T47D (cell line): ENCODE measurements at places on chromosomes 6 and 20.

- DNase-seq, result no peak
Measured at GRCh38 chr6:14865531-14866100, 380.3 kb upstream of the JARID2 start.

DNA sequence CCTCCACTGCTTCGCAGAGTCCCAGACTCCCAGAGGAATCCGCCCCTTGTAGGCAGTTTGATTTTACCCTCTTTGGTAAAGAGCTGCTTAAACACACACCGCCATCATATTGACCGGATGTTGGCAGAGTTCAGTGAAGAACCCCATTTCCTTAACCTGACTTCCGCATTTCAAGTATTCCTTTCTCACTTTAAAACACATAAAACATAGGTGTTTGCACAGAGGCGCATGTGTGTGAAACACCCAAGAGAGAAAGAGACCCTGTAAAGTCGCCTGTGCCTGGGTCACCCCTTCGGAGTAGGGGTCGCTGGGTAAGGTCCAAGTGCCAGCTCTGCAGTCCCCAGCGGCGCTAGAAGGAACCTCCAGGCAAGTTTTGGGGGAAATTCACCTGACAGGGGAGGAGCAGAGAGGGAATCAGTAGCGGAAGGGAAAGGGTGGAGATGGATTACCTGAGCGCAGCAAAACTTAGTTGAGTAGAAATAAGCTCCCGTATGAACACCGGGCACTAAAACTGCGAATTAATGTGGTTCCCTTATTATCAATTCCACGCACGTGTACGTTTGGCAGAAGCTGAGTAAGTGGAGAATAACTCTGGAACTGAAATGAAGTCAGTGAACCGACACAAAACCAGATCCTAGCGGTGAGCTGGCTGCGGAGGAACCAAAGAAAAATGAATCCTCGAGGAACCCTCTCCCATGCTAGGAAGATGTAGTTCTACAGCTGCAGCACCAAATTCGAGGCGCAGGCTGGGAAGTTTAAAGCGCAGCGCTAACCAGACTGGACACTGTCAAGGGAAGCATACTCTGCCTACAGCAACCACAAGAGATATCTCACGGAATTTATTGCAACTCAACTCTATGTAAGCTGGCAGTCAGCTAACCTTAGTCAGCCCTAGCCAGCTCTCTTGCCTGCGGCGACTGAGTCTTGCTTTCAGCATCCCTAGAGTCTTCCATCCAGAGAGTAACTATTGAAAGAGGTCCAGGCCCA, 3.5 kb upstream of the HTR1B start:
- no peak for DNase-seq

DNA sequence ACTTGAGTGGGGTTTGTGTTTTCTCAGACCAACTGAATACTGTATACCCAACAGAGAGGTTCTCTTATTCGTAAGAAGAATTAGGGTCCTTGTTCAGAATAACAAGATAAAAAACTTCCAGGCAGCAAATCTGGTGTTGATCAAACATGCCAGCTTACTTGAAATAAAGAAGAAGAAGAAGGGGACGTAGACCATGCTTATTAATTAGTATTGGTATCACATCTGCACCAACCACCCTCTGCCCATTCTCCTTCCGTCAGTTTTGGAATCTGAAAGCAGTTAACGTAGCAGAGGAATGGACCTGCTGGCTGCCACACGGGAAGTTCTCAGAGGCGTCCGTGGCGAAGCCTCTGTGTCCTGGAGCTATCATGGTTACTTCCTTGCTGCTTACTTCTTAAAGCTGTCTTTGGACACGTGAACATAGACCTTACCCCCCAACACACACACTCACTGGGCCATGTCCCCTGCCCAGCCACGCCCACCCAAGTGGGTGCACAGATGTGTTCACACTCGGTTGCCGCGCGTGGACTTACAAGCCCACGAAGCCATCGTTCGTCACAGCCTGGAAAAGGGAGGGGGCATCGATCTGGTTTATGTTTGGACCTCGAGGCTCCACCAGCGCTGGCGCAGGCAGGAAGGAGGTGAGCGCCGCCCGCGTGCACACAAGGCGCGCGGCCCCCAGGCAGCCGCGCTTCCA, 4.1 kb upstream of the DLL1 start:
- no peak for DNase-seq

- no peak for DNase-seq
Measured at GRCh38 chr6:89736893-89737292, 82.7 kb downstream of the MDN1 start.

DNA sequence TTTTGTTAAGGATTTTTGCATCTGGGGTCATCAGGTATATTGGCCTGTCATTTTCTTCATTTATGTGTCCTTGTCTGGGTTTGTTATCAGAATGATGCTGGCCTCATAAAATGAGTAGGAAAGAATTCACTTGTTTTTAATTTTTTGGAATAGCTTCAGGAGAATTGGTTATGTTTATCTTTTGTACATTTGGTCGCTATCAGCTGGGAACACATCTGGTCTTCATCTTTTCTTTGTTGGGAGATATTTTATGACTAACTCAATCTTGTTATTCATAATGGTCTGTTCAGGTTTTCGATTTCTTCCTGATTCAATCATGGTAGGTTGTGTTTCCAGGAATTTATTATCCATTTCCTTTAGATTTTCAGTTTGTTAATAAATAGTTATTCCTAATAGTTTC, 207.5 kb upstream of the ASCC3 start:
- DNase-seq, result no peak

GRCh38 chr20:11119573-11119972, 445.8 kb upstream of the JAG1 start:
- no peak for DNase-seq

DNA sequence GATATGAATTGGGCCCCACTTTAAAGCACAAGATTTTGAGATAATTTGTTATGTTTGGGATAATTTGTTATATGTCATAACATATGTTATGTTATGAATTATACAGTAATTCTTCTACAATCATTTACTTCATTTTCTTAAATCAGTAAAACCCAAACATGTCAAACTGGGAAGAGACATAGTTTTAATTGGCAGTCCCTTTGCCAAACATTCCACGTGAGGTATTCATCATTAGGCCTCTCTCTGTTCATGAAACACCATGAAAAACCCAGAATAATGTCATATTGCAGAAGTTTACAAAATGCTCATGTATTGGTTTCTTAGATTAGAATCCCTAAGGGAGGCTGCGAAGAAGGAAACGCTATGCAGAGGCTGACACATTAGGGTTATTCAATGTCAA, 89.4 kb upstream of the PDE10A start:
- no peak for DNase-seq

GRCh38 chr6:658244-658643, 1.3 kb upstream of the HUS1B start:
- DNase-seq, result no peak

- peak; percentile 80 for DNase-seq
Measured at GRCh38 chr6:44219053-44219814, 2.5 kb downstream of the MYMX start.

- DNase-seq, result peak; percentile 51
Measured at GRCh38 chr6:100001915-100002388, 7.9 kb upstream of the MCHR2 start.

DNA sequence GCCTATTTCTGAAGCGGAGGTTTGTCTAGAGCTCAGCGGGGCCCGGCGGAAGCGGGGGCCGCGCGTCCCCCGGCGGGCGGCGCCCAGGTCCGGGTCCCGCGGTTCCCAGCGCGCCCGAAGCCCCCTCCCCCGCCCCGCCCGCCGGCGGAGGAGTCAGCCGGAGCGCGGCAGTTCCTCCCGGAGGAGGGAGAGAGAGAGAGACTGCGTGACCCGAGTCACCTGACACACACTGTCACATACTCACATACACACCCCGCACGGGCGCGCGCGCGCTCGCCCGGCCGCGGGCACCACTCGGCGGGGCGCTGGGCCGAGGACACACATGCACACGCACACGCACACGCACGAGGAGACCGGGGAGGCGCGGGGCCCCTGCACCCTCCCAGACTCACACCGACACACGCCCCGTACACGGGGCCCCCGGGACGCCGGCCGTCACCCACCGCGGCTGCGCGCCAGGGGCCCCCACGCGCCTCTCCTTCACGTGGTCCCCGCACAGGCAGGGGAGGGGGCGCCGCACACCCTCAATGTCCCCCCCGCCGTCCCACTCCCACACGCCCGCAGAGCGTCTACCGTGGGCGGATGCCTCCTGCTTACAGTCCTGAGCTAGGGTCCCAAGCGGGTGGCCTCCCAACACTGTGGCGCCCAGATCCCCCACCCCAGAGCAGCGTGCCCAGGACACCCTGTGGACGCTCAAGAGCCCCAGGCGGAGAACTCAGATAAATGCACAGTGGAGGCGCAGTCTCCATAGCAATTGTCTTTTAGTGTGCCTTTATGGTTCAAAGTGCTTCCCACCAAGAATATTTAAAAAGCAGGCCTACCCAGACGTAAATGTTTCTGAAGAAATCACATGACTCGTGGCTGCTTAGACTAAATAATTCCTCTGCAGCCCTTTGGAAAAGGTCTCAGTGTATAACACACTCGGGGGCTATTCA, at the start of gene RRAGD:
TSS of gene RRAGD (minus strand) at position 203 of the 935 bp plus-strand sequence. CDS start 280 bp downstream, outside the sequence.
- DNase-seq, result peak; percentile 61

DNA sequence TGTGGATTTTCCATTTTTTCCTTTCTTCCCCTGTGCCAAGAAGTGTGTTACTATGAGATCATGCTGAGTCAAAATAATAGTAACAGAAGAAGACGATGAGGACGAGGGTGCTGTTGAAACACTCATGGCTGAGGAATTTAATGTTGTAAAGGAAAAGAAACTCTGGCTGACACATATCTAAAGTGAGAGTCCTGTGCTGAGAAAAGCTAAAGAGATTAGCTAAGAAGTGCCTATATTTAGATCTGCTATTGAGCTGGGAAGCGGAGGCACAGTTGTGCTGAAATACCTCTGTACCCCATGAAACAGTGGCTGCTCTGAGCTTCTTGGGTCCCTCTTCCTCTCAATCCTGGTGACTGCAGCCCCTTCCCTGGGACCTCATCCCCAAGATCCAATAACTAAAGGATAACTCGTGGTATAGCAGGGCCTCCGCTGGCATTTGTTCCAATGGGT, 1.1 kb upstream of the SYTL3 start:
- no peak for DNase-seq

- DNase-seq, result peak; percentile 27
Measured at GRCh38 chr6:52547647-52548352, 29.1 kb downstream of the TRAM2 start.

GRCh38 chr20:34562641-34563040, 4.1 kb downstream of the MAP1LC3A start:
- DNase-seq, result no peak

- DNase-seq, result no peak
Measured at GRCh38 chr6:14697427-14697826, 548.4 kb upstream of the JARID2 start.

DNA sequence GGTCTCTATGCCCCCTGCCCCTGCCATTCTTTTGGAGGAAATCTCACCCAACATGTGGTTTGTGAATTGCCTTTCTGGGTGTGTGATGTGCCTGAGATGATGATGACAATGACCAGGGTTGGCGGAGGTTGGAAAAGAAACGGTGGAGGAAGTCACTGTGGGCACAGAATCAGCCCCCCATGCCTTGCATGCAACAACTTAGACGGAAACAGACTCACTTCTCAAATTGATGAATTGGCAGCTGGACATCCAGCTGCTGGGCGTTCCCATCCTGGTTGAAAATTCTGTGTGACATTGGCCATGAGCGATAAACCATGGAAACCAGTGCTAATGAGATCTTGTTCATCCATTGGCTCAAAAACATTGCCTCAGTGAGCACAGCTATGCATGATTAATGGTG, 95.8 kb upstream of the LY86 start:
- DNase-seq, result no peak

- DNase-seq, result no peak
Measured at GRCh38 chr20:13012886-13013285, 4.1 kb downstream of the SPTLC3 start.

GRCh38 chr6:82573254-82573972, 209.8 kb downstream of the TPBG start:
- no peak for DNase-seq

DNA sequence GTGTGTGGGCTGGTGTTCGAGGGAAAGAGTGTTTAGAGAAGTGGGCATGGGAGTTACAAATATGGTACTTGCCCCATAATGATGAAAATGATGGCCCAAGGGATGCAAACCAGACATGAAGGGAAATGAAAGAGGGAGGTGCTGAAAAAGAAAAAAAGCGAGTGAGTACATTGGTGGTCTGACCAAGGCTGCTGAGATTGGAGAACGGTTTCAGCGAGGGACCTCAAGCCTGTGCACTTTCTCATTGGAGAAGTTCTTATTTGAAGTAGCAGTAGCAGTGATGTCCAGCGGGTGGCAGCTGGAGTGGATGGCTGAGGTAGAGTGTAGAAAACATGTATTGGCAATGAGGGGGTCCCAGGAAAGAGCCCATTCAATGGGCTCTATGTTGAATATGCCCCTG, 54.8 kb downstream of the TNFAIP3 start:
- DNase-seq, result no peak

- no peak for DNase-seq
Measured at GRCh38 chr6:53316142-53316541, 32.6 kb downstream of the ELOVL5 start.

GRCh38 chr20:5691918-5692618, 58.1 kb upstream of the SHLD1 start:
- DNase-seq, result no peak

- no peak for DNase-seq
Measured at GRCh38 chr6:36917541-36918193, 31.9 kb downstream of the C6orf89 start.

- peak; percentile 6 for DNase-seq
Measured at GRCh38 chr6:117346142-117346930, 79.4 kb downstream of the ROS1 start.

DNA sequence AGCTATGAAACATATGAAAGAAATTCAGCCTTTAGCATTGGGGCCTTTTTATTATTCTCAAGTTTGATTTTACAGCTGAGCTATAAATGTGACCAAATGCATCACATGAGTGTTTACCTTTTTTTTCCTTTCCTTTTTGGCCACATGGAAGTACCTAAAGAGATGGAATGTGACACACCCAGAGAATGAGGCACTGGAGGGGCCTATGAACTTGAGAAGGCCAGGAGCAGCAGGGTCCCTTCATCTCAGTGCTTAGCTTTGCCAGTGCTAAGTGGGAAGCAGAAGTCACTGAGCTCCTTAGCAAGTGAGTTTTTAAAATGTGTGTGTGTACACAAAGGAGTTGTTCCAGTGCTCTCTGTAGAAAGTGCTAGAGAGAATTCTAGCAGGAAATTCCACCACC, 44.7 kb downstream of the RREB1 start:
- no peak for DNase-seq

DNA sequence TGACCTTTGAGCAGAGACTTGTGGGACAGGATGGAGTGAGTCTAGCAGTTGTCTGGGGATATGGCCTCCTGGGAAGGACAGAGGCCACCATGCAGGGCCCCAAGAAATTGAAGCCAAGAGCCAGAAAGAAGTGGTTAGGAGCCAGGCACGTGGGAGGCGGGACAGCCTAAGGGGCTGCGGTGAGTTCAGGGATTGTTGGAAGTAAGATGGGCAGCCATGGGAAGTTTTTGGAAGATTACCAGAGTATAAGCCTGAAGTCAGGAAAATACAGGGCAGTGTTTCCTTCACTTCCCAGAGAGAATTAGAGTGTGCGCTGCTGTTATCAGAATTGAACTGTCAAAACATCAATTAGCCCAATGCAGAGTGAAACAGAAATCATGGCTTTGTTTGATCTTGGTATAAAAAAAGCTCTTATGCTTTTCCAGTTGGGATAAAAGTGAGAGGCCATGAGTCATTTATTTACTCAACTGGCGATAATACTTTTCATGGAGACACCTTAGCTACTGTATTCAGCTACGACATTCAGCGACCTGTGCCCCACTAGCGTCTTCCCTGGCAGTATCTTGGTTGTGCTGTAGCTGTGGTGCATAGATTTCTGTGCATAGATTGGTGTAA, 66.9 kb downstream of the PHACTR2 start:
- no peak for DNase-seq
